LHCN-M2 (cell line): ENCODE measurements at places on chromosomes 2 and 18. TPM values are rescaled to one million over a fixed set of nuclear protein-coding genes. Genes with fewer than 3 reads are reported as not detected.
A peak's percentile ranks its signal among the peaks of the same experiment; 100 is the strongest.

The RASGRP3 gene
- total RNA-seq = 6.1 and 9.4 TPM in 2 replicates

The GBX2 gene
- total RNA-seq = 0.40 TPM in 1 of 2 replicates, not detected in the other

The NOP58 gene
- total RNA-seq = 82.0 and 127 TPM in 2 replicates

The COL4A4 gene
- total RNA-seq = not detected in 2 replicates

The INHBB gene
- total RNA-seq = 0.26 and 0.46 TPM in 2 replicates

The TBR1 gene
- total RNA-seq = not detected in 2 replicates

DNA sequence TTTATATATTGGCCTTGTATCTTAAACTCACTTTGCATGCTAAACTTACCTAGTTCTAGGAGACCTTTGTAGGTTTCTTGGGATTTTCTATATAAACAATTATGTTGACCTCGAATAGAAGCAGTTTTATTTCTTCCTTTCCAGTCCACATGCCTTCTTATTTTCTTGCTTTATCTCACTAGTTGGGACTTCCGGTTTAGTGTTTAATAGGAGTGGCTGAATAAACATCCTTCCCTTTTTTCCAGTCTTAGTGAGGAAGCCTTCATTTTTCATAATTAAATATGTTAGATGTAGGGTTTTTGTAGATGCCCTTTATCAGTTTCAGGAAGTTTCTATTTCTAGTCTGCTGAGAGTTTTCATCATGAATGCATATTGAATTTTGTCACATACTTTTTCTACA is 347.3 kb upstream of the HNRNPA3 start:
- DNase-seq = no peak

DNA sequence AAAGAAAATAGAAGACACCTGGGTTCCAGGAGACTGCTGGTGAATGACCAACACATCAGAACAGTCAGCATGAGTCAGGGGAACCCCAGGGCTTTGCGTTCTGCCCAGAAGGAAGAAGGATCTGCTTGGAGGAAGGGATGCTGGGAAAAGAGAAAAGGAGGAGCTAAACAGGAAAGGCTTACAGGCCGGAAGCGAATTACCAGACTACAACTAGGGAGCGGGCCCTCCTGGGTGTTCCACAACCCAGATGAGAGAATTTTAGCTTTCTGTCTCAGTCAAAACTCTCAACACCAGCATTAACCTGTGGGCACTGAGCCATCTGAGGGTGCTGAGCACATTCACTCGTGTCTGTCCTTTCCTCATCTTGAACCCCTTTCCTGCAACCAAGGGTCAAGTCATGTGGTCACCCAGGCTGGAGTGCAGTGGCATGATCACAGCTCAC is 19.2 kb downstream of the CDC42EP3 start:
- DNase-seq = peak; percentile 99

DNA sequence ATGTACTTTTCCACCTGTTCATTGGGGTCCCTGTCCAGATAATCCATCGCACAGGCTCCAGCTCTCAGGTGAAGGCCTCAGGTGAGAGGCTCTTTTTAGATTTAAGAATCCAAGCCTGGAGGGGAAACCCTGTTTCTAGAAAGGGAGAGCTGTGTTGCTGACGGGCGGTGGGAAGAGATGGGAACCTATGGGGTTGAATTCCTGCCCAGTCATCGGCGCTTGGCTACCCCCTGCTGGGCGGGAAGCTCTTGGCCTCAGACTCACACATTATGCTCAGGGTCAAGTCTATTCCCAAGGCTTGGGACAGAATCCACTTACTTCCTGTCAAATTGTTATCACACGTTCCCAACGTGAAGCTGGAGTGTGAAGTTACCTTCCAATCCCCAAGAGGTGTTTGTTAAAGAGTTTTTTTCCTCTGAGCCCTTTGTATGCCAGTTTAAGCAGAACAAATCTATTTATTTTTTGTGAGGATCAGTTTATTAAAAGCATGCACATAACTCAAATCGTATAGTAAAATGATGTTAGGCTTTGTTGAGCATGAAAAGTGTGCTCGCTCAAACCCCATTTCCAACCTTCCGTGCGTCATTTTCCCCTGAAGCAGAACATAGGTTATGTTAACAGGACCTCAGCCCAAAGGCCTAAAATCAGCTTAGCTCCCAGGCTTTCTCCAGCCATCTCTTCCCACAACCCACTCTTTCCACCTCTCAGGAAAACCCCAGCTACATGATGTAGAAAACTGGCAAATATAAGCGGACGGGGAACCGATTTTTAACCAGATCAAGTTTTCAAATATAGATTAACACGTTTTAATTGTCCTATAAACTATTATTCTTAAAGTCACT is 181.7 kb upstream of the ETAA1 start:
- DNase-seq = peak; percentile 31

DNA sequence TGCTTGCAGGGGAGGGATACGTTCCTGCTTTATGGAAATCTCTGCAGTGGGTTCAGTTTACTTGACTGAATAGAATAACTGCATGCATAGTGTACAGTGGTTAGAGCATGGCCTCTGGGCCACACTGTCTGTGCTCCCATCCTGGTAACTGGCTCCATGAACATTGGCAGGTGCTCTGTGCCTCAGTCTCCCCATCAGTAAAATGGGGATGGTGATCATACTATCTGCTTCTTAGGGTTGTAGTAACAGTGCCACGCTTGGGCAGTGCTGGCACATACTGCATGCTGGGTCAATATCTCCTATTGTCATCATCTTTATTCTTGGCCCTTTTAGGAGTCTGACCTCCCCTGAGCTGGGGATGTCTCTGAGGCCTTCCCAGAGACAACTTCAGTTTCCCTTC is 117.3 kb downstream of the CTIF start:
- DNase-seq = no peak

DNA sequence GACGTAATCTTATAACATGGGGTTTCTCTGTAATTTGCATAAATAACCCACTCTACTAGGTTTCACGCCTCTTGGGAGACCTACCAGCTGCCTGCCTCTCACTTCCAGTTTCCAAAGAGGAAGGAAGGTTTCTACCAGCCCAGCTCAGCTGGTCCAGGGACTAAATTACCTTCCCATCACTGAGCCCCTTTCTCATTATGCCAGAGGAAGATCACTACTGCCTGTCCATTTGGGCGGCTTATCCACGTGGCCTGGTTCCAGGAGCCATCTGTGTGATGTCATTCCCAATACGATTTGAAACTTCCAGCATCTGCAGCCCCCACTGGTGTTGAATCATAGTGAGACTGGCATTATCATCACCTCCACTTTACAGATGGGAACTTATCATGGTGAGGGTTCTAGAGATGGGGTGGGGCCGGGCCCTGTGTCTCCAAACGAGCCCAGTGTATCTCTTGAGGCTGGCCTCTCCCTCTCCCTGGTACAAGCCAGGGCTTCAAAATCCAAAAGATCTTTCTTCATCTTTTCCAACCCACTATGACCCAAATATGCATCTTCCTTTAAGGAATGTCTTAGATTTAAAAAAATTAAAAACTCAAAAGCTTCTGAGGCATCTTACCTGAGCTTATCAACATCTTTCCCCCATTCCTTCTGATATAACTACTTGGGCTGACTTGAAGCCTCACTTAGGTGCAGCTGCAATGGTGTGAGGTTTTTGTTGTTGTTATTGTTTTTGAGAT is 140.8 kb downstream of the DDX1 start:
- no peak for DNase-seq

GRCh38 chr2:226644399-226644865 is 155.2 kb downstream of the IRS1 start:
- DNase-seq = peak; percentile 60

- no peak for DNase-seq
These were observed 428.1 kb upstream of the ID2 start for GRCh38 chr2:8253781-8254180.

GRCh38 chr2:64371727-64372126 is 82.2 kb upstream of the LGALSL start:
- no peak for DNase-seq

DNA sequence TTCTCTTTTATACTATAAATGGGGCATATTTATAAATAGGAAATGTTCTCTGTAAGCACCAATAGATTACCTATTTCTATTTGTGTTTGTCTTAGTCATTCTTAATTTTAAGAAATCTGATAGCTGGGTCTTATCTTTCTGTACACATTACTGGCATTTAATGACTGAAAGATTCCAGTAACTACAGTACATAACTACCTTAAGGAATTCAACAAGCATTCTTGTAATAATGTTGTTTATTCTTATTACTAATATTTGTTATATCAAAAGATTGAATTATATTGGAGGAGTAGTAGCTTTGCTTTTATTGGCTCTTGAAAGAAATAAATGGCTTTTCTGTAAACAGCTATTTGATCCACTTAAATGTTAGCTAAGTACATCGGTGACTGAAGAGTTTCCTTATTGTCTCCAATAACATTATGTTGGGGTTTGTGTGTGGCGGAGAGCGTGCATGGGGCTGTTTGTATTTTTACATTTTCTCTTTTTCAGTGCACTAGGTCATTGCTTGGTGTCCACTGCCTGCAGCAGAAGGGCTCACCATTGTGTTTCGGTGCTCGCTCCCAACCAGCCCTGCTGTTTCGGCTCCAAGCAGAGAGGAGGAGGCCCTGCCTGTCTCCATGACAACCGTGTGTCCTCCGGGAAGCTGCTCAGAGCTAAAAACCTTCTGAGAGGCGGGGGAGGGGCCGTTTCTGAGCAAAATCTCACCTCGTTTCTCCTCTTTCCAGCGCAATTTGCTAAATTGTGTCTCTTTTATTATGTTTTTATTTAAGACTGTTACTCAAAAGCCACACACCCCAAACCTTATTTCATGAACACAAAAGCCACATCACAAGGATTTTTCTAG is 112.5 kb upstream of the SLC38A11 start:
- peak; percentile 44 for DNase-seq

DNA sequence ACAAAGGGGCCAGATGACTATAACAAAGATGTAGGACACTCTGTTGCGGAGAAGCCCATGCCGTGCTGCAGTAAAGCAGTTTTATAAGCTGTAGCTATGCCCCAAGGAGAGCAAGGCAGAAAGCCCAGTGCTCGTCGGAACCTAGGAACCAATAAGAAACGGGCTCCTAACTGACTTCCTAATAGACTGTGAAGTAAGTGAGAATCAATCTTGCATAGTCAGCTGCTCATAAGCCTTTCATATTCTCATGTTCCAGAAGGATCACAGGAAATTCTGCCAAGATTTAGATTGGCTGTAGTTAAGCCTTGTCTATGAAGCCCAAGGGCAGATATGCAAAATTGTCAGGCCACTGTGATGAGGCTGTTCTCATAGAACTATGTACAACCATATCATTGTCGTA is 98.4 kb downstream of the RTTN start:
- DNase-seq = no peak

DNA sequence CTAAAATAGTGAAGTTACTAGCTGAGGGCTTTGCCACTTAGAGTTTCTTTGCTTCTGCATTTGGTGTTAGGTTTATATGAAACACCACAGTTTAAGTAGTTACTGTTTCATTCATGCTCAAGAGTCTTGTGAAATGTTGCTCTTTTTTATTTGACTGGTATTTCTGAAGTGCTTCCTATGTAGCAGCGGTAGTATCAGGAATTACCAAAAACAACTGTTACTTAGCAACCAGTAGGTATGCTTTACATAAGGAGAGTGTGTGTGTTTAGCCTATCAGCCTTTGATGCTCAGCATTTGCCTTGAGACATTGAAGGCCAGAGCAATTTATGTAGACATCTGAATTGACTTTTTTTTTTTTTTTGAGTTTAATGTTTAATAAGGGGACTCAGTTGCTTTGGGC is 3.6 kb downstream of the DIS3L2 start:
- no peak for DNase-seq

- peak; percentile 85 for DNase-seq
These were observed 24.4 kb downstream of the SGPP2 start for GRCh38 chr2:222448748-222449181.

DNA sequence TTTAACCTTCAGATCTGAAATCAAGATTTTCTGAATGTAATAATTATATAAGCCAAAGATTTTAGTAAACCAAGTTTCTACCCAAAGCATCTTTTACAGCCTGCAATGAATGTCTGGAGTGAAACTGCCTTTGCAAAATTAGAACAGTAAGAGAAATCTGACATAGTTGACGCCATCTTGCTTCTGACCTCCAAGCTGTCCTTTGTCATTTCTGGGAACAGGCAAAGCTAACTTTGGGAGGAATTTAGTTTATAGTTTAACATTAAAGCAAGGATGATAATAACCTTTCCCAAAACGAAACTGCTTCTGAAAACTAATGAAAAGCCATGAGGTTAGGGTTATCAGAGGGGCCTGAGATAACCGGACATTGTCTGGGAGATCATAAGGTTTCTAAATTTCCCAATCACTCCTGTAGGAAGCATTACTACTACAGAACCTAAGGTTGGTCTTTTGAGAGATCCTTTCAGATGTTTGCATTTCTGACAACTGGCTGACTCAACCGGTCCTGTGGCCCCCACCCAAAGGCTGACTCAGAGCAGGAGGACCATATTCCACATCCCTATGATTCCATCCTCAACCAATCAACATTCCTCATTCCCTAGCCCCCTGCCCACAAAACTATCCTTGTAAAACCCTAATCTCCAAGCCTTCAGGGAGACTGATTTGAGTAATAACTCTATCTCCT is 124.5 kb downstream of the TMEM131 start:
- peak; percentile 84 for DNase-seq

DNA sequence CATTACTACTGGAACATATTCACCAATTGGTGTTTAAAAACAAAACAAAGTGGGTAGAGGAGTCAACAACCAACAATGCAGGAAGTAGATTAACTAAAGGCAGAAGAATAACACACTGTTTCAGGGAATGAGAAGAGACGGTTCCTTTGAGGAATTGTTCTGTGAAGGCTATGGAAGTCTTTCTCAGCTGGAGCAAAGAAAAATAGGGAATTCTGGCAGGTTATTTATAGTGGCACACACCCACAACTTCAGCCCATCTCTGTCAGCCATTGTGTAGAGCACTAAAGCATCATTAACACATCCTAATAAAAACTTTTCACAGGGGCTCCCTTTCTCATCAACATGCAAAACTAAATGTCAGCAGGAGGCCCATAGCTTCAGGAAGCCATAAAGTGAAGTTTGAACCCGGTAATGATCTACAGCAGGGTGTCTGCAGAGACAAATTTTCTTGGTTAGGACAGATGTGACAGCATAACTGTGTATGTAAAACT is 113.6 kb downstream of the CDH2 start:
- peak; percentile 83 for DNase-seq

- no peak for DNase-seq
These were observed 78.8 kb downstream of the ANKRD12 start for GRCh38 chr18:9215221-9215933.
